ENCODE measurements at places on chromosomes 13 and 19. TPM values are rescaled to one million over a fixed set of nuclear protein-coding genes. Genes with fewer than 3 reads are reported as not detected.

GNG8 gene
- total RNA-seq, result not detected

ZNF256 gene
- 3.6 TPM for total RNA-seq

CEACAM7 gene
- total RNA-seq, result not detected

OR7D2 gene
- total RNA-seq, result not detected

TEX101 gene
- total RNA-seq, result not detected

VSTM1 gene
- 0.71 TPM for total RNA-seq
